ENCODE measurements at places on chromosomes 4 and X. TPM values are rescaled to one million over a fixed set of nuclear protein-coding genes. Genes with fewer than 3 reads are reported as not detected.

GRCh38 chr4:8710946-8711345 lies 118.4 kb downstream of the CPZ start:
- H3K36me3 ChIP-seq: no peaks in the 10 kb centered on the region
- H3K4me3 ChIP-seq: no peak overlapping the region
- no peaks in the 10 kb centered on the region for H3K4me1 ChIP-seq
- DNase-seq: no peak
- H3K27me3 ChIP-seq: no peaks in the 10 kb centered on the region

- DNase-seq: no peak
- no peaks in the 10 kb centered on the region for H3K36me3 ChIP-seq
- no peaks in the 10 kb centered on the region for H3K27me3 ChIP-seq
- no peak overlapping the region for H3K27ac ChIP-seq
- no peak overlapping the region for H3K4me3 ChIP-seq
- H3K4me1 ChIP-seq: no peaks in the 10 kb centered on the region
Observed at GRCh38 chr4:26503844-26504243, 13.6 kb upstream of the CCKAR start.

- H3K27me3 ChIP-seq: no peaks in the 10 kb centered on the region
- no peaks in the 10 kb centered on the region for H3K4me1 ChIP-seq
- H3K36me3 ChIP-seq: no peaks in the 10 kb centered on the region
- DNase-seq: peak; percentile 1
Observed at GRCh38 chrX:36908801-36909675, 99.1 kb upstream of the FAM47C start.

- H3K4me3 ChIP-seq: no peak overlapping the region
- H3K36me3 ChIP-seq: no peaks in the 10 kb centered on the region
- DNase-seq: no peak
- H3K4me1 ChIP-seq: no peaks in the 10 kb centered on the region
- no peak overlapping the region for H3K27ac ChIP-seq
Observed at GRCh38 chr4:184911310-184911709, 85.5 kb upstream of the ACSL1 start.

DNA sequence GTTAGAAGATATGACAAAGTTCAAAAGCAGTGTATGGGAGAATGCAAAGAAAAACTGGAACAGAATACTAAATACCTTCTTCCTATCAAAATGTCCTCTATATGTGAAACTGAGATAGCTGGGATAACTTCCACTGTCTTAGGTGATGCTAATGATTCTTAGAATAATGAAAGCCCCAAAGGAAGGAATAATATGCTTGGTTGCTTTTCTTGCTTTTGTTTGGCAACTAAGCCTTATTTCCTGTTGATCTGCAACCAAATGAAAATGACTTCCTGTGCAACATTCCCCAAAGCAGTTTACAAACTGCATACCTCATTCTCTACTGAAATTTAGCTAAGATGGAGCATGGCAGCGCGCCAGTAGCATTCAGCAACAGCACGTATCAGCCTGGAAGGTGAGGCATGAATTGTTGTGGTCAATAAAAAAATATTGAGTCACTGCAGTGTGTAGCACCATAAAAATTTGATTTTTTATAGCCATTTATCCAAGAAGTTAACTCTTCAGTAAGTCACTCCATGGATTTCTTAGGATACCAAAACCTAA lies 18.7 kb downstream of the NDNF start:
- DNase-seq: no peak
- H3K4me1 ChIP-seq: no peaks in the 10 kb centered on the region
- H3K36me3 ChIP-seq: no peaks in the 10 kb centered on the region
- H3K27ac ChIP-seq: no peak overlapping the region

- H3K27ac ChIP-seq: no peak overlapping the region
- no peaks in the 10 kb centered on the region for H3K4me1 ChIP-seq
- DNase-seq: peak; percentile 40
- H3K27me3 ChIP-seq: no peaks in the 10 kb centered on the region
Observed at GRCh38 chr4:9762823-9763475, 18.5 kb upstream of the DRD5 start.

DNA sequence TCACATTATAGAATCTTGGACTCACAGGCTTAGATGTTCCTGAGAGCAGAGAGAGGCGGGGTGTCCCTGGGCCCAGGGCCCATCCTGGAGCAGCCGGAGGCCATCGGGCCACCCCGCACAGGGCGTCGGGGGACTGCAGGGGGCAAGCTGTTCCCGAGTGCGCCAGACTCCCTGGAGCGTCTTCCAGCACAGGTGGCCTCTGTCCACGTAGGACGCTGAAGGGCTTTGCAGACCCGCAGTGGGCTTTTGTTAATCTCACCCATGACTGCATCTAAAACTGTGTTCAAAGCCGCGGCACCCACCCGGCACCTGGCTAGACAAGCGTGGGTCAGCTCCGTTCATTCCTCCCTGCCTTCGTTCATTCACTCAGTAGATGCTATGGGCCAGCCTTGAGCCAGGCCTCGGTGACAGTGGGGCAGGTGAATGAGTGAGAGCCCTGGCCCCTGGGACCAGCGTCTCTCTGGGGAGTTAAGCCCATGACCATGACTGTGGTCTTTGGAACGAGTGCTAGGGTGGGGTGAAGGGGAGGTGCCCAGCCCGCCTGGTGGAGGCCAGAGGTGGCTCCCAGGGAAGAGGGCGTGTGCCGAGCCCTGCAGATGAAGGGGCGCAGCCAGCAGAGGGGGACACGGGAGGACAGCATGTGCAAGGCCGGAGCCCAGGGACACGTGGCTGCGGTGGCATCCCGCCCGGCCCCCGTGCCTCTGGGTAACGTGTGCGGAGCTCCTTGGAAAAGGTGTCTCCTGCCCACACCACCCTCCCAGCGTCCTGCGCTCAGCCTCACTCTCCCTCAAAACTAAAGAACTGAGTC lies 98.3 kb downstream of the HMX1 start:
- no peak for DNase-seq
- no peaks in the 10 kb centered on the region for H3K27me3 ChIP-seq
- no peaks in the 10 kb centered on the region for H3K36me3 ChIP-seq
- H3K4me3 ChIP-seq: no peak overlapping the region

GRCh38 chr4:73816814-73817213 lies 19.7 kb upstream of the CXCL6 start:
- no peak for DNase-seq
- no peak overlapping the region for H3K4me3 ChIP-seq
- H3K27ac ChIP-seq: no peak overlapping the region
- no peaks in the 10 kb centered on the region for H3K4me1 ChIP-seq
- no peaks in the 10 kb centered on the region for H3K27me3 ChIP-seq

DNA sequence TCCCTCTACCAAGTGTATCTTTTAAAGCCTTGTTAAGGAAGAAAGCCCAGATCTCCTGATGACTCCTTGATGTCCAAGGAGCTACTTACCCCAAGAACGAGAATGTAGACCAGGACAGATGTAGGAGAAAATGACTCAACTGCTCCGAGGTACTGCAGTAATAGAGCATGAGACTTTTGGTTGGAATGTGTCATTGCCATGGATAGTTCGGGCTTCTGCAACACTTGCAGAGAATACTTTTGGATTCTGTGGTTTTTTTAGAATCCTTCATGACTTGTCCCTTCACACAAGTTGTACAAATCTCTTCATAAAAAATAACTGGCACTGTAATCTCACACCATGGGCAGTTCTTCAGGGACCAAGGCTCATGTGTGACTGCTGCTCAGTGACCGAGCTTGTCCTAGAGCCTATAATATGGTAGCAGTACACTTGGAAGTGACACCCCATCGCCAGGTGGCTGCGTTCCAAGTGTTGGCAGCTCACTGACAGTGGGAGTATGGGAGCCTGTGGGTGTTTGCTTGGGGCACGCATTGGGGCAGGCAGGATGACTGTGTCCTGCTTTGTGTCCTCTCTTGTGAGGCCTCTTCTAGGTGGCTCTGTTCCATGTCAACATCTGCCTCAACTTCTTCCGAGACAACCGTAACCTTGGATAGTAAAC lies 87.9 kb upstream of the WDR1 start:
- no peak for DNase-seq
- H3K4me3 ChIP-seq: no peak overlapping the region
- H3K36me3 ChIP-seq: no peaks in the 10 kb centered on the region
- no peaks in the 10 kb centered on the region for H3K4me1 ChIP-seq
- no peaks in the 10 kb centered on the region for H3K27me3 ChIP-seq

VCX gene
- total RNA-seq: 0.23 TPM

CFI gene
- total RNA-seq: 0.32 TPM

DNA sequence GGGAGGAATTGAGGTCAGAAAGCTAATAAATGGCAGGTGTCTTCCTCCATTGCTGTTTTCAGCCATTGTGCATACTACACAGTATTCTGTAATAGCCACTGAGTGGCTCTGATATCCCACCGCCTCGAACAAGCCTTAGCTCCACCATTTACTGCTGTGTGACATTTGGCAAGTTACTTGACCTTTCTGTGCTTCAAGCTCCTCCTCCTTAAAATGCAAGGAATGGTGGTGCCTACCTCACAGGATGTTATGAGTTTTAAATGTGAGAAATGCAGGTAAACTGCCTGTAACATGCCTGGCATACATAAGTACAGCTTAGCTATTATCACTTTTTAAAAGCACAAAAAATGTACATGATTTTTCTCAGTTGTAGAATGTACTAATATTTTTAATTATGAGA lies 421.0 kb downstream of the MAPK10 start:
- no peak overlapping the region for H3K27ac ChIP-seq
- no peaks in the 10 kb centered on the region for H3K36me3 ChIP-seq
- no peaks in the 10 kb centered on the region for H3K27me3 ChIP-seq
- H3K4me1 ChIP-seq: no peaks in the 10 kb centered on the region
- no peak overlapping the region for H3K4me3 ChIP-seq

DNA sequence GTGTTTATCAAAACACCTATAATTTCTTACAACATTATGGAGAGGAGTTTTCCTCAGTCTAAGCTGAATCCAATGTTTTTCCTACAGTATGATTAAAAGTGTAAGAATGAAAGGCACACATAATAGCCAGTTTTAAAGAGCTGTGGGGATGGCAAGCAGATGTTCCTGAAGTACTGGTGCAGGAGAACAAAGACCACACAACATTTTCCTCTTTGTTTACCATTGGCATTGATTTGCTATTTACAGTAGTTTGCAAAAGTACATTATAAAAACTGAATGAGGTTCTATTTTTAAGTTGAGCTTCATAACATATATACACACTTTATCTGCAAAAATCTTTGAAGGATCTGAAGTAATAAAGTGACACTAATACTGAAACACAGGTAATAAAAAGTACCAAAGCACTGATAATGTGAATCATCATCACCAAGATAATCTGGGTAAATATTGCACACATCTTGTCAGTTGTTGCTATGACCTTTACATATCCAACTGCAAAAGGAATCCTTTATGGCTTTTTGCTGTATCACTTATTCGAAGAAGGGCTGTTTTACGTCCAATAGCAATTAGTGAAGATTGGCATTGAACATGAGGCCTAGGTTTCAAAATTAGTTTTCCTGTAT lies 22.5 kb downstream of the TCEAL1 start:
- no peak for DNase-seq
- no peaks in the 10 kb centered on the region for H3K4me1 ChIP-seq
- no peak overlapping the region for H3K4me3 ChIP-seq
- H3K36me3 ChIP-seq: no peaks in the 10 kb centered on the region

TIGD2 gene
- 6.0 TPM for total RNA-seq

- no peaks in the 10 kb centered on the region for H3K36me3 ChIP-seq
- H3K4me3 ChIP-seq: no peak overlapping the region
- 0 out of 2 replicates have a peak, but pooled peaks cover 6% of the 10 kb centered on the region for H3K4me1 ChIP-seq
- no peak for DNase-seq
Observed at GRCh38 chr4:169758401-169758962, 738 bp upstream of the HPF1 start.

GRCh38 chrX:134174859-134175258 lies 62.1 kb upstream of the CCDC160 start:
- no peak for DNase-seq
- H3K27me3 ChIP-seq: peaks cover 7% of the 10 kb centered on the region
- no peak overlapping the region for H3K27ac ChIP-seq
- no peak overlapping the region for H3K4me3 ChIP-seq
- H3K36me3 ChIP-seq: no peaks in the 10 kb centered on the region

DNA sequence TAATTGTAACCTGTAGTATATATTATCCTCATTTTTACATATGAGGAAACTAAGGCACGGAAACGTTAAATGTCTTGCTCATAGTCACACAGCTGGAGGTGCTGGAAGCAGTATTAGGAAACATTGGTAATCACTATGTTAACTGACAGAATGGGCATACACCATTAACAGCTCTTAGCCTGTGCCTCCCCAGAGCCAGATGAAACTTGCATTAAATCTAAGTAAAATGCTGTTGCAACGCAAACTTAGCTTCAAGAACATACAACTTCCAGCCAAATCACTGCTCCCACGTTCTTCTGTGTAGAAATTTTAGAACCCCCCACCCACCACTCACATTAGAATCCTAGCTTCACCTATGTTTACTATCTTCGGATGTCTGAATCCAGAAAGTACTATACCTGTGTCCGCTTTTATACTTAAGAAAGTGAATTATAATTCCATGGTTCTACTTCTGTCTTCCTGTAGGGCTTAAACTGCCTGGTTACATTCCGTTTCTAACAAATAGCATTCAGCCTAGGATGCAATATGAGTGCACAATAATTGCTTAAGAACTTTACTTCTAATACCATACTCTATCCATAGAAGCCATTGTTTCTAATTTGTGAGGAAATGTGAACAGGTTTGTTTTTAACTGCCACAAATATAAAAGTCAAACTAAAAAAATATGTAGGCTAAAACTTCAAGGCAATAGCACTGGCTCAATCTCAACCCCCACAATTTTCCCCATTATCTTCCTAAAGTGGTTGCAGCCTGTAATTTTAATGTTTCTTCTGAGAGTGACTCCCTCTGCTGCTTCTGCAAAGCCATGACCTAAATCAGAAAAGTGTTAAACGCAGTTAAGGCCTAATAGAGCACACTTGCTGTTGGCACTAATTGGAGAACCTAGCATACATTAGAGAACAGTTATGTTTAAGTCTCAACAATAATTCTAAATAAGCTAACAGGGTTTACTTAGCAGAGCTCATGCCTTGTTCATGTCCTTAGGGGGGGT lies 4.4 kb downstream of the UNC5C start:
- no peaks in the 10 kb centered on the region for H3K36me3 ChIP-seq
- no peak overlapping the region for H3K27ac ChIP-seq
- DNase-seq: no peak
- no peaks in the 10 kb centered on the region for H3K4me1 ChIP-seq

DNA sequence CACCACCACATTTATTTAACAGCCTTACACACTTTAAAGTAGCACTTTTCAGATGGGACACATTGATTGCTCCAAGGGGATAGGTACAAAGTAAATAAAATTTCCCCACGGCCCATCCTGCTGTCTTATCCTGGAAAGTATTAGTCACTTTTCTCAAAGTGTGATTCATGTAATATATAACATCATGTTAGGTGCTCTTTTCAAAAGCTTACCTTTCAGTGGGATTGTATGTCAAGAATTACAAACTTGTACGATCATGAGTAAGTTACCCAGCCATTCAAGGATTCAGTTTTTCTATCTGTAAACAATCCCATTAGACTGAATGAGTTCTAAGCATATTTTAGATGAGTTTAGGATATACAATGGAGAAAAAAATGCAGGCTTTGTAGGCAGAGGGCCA lies 876.6 kb upstream of the GRID2 start:
- H3K27me3 ChIP-seq: no peaks in the 10 kb centered on the region
- H3K4me1 ChIP-seq: no peaks in the 10 kb centered on the region
- no peaks in the 10 kb centered on the region for H3K36me3 ChIP-seq
- H3K27ac ChIP-seq: no peak overlapping the region
- DNase-seq: no peak

TLR6 gene
- 22.4 TPM for total RNA-seq

CENPE gene
- 42.6 TPM for total RNA-seq
